ENCODE measurements at places on chromosomes 7 and 10.
A peak's percentile ranks its signal among the peaks of the same experiment; 100 is the strongest.

GRCh38 chr10:30445711-30446110 lies 11.7 kb downstream of the MAP3K8 start:
- peak; percentile 78 for DNase-seq

- no peak for DNase-seq
Measured at GRCh38 chr7:6612819-6613218, 2.6 kb upstream of the ZNF853 start.

- peak; percentile 16 for DNase-seq
Measured at GRCh38 chr7:111744501-111745155, 182.3 kb upstream of the IMMP2L start.

GRCh38 chr7:125618516-125618915 lies 688.9 kb upstream of the POT1 start:
- no peak for DNase-seq

- no peak for DNase-seq
Measured at GRCh38 chr7:133955208-133955607, 171.9 kb upstream of the LRGUK start.

DNA sequence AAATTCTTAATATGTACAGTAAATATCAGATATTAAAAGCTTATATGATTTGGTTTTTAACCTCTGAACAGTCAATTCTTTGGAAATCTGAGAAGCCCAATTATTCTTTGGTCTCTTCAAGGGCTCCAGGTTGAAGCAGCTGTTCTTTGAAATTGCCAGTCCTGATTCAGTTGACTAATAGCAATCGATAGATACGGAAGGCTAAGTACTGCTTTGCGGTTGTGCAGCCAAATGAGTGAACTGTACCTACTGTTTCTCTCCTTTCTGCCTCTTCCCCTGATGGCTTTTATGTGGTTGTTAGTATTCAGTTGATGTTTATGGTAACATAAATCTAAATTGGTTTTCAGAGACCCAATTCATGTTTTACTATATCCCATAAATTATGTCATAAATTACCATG lies 103.1 kb upstream of the RPA3 start:
- DNase-seq = no peak

DNA sequence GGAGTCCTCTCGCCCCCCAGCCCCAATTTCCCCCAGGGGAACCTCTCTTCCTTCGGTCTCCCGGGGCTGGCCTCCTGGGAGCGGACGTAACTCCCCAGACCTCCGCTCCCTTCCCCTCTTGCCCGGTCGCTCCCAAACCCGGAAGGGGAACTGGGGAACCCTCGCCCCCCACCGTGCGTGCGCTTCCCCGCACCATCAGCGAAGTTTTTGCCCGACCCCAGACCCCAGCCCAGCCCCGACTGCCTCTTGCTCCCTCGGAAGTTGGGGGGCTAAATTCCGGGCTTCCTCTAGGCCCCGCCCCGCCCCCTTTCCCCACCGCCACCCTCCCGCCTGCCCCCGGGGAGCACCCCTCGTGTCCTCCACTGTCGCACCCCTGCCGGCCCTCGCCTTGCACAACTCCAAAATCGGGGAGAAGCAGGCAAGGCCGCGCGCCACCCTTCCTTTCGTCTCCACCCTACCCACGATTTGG lies 436 bp downstream of the GNB2 start:
- peak; percentile 36 for DNase-seq

GRCh38 chr7:81560708-81561107 lies 209.1 kb downstream of the HGF start:
- no peak for DNase-seq

DNA sequence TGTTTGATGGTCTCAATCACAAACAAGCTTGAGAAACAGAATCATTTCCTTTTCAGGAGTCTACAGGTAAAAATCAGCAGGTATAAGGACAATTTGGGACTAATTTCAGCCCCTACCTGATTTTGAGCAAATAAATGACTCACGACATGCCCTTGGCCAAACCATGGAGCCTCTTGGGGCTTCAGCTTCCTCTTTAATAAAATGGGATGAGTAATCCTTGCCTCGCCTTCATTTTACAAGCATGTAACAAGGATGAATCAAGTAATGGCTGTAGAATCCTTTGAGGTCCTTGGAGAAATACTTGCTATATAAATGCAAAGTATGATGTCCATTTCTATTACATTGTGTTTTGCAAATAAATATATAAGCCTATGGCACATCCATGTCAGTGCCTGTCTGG lies 212.8 kb upstream of the PODXL start:
- no peak for DNase-seq

- no peak for DNase-seq
Measured at GRCh38 chr10:50452603-50453002, 171.2 kb downstream of the SGMS1 start.

GRCh38 chr10:91713461-91714072 lies 80.7 kb upstream of the PPP1R3C start:
- DNase-seq = peak; percentile 55

All from fibroblast of gingiva (primary cell).